ENCODE measurements at places on chromosomes 2 and 18.

GRCh38 chr2:208541989-208542464 lies 135.4 kb downstream of the PTH2R start:
- DNase-seq: no peak

DNA sequence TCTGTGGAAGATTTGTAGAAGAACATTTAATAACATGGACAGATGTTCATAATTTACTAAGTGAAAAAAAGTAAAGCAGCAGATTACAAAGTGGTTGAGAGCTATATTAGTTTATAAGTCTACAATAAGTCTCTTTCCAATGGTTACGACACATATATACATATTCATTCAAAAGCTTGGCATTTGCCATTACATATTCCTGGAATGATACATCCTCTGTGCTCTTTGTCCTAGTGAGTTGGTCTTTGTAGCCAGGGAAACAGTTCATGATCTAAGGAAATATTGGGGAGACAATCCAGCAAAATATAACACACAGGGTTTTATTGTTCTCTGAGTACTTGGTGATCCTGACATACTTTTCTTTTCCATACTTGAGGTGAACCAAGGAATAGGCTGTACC lies 32.5 kb upstream of the SOS1 start:
- no peak for DNase-seq

- no peak for DNase-seq
Measured at GRCh38 chr18:67144329-67144728, 372.2 kb downstream of the DSEL start.

DNA sequence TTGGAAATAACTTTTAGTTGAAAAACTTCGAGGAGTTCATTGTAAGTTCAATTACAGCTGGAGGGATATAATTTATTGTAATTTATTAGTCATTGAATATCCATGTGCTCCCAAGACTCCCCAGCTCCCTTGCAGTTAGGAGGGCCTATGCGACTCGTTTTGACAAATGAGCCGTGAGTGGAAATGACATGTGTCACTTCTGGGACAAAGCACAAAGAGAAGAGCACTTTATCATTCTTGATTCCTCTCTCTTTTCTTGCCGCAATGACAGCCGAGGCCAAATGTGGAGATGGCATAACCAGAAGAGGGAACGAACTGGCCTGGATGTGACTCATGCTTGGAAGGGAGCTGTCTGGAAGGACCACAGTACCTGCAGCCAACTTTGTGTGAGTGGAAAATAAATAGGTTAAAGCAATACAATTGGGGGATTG lies 44.2 kb upstream of the ITSN2 start:
- no peak for DNase-seq

DNA sequence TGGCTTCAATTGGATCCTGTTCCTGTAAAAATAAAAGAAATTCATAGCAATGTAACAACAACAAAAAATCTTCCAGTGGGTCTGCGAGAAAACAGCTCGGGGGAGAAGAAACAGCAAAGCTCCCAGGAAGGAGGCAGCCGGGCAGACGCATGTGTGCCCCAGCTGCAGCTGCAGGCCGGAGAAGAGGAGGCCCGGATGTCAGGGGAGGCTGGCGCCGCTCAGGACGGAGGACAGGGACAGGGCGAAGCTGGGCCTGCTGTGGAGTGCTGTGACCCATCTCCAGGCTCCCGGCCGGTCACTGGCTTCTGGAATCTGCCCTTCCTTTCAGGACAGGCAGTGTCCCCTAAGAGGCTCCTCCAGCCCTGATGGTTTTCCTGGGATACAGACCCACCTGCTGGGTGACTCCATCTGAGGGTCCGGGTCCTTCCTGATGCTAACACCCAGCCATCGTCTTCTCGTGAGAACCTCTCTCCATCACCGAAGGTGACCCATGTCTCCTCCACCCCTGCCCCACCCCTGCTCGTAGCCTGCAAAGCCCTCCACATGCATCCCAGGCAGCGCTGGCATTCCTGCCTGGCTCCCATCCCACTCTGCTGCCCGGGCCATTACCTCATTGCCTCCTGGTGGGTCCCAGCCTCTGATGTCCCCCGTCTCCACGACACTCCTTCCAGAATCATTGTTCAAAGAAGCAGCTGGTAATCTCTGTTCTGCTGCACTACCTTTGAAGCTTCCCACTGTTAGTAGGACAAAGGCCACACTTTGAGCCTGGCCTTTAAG lies 145.4 kb upstream of the TWIST2 start:
- DNase-seq: no peak

DNA sequence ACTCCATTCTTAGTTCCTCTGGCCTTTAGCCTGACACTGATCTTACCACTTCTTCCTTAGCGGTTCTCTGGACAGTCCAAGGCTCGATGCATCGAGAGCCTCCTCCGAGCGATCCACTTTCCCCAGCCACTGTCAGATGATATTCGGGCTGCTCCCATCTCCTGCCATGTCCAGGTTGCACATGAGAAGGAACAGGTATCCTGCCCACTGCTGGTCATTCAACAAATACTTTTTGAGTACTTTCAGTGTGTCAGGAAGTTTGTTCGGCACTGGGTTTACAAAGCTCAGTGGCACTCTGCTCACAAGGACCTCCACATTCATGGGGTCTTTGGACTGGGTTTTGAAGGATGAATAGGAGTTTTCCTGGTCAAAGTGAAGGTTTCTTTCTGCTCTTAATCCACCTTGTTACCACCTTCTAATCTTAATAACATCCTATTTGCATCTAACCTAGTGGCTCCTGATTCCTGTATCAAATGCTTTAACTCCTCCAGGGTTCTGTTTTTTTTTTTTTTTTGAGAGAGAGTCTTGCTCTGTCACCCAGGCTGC lies 25.8 kb downstream of the GCKR start:
- no peak for DNase-seq

- DNase-seq: no peak
Measured at GRCh38 chr18:42078711-42079110, 123.7 kb downstream of the PIK3C3 start.

- peak; percentile 29 for DNase-seq
Measured at GRCh38 chr2:191869178-191869577, 22.3 kb upstream of the CAVIN2 start.

DNA sequence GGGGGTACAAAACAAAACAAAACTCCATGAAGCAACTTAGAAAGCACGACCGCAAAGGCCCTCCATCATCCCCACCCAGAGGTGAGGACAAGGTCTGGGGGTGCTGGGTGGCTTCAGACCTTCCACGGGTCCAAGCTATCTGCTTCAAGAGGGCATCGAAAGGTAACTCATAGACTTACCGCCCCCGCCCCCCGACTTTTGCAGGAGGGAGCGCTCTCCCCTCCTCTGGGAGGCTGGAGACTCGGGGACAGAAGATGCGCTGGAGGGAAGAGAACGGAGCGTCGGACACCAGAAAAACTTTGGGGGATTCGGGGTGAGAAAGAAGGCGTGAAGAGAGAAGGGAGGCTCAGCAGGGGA lies 300 bp upstream of the STON1 start:
- no peak for DNase-seq

- no peak for DNase-seq
Measured at GRCh38 chr2:170707821-170708795, 7.0 kb upstream of the SP5 start.

DNA sequence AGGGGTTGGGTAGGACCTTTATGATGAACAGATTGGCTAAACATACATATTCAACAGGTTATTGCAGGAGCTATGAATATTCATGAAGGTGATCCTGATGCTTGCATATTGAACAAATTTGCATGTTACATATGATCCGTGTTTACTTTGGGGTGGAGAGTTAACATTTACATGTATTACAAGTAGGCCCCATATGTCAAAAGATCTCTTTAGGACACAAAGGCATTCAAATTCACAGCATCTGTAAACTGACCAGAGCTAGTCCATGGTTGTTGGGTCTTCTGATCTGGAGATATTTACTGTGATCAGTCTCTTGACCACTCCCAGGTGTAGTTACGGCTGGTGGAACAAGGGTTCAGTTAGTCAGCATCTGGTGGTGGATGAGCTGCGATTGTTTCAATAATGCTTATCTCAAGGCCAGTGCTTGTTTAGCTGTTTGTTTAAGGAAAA lies 80.4 kb downstream of the PMAIP1 start:
- DNase-seq: no peak

DNA sequence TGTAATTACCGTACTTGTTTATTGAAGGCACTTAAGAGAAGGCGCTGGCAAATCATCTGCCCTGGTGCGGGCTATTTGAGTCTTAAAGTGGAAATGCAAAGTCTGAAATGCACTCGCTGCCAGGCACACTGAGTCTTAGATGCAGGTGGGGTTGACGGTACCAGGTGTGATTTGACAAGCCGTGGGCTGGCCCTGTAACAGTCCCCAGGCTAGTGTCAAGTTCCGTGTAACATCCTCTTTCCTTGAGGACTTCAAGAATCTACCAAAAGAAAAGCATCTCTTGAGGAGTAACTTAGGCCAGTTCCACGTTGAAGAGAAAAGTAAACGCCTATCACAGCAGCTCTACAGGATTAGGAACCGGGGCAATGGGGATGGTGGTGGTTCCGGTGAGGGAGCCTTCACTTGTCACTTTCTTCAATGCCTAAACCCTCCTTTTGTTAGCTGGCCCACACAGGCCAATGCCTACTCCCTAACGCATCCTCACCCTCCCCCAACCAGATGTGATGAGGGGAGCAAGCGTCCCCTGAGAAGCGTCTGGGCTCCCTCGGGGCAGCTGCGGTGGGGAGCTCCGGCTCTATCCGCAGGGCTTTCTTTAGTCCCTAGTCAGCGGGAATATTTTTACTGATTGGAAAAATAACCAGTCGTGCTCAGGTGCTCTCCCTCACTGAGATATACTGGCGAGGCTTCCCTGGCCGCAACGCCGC lies 1.5 kb upstream of the UGP2 start:
- peak; percentile 24 for DNase-seq

DNA sequence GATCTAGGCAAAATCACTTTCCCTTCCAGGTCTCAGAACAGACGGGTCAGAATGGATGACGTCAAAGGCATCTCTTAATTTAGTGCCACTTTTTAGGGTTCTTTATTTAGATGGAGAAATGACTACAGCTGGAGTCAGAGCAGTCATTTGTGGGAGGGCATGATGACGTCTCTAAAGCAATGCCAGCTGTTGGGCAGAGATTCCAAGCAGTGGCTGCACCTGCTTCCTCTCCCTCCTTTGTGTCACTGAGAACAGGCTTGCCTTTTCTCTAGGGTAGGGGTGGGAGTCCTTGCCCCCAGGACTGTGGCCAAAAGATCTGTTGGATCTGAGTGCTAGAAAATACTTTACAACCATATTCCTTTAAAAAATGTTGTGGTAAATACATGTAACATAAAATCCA lies 28.7 kb upstream of the SKOR2 start:
- DNase-seq: no peak

GRCh38 chr2:118154176-118154575 lies 65.9 kb downstream of the INSIG2 start:
- DNase-seq: no peak

GRCh38 chr2:216349366-216349765 lies 22.9 kb downstream of the MARCHF4 start:
- DNase-seq: no peak

DNA sequence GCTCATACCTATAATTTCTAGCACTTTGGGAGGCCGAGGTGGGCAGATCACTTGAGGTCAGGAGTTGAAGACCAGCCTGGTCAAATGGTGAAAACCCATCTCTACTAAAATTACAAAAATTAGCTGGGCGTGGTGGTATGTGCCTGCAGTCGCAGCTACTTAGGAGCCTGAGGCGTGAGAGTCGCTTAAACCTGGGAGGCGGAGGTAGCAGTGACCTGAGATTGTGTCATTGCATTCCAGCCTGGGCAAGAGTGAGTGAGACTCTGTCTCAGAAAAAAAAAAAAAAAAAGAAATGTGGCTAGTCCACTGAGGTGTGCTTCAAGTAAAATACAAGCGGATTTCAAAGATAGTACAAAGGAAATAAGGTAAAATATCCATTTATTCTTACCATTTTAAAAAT lies 46.2 kb downstream of the RBKS start:
- no peak for DNase-seq

DNA sequence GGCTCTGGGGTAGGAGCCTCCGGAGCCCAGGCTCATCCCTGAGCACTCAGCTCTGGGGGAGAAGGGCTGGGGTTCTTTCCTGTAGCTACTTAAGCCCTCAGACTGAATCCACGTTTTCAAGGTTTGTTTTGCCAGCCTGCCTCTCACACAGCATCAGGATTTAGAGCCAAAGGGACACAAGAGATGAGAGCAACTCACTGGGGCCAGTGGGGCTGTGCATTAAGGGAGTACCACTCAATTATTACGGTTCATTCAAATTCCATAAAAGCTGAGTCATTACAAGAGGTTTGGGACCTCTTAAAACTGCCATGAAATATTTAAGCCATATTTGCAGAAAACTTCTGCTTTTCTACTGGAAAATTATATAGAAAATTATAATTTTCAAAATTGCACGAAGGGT lies 17.1 kb upstream of the SNED1 start:
- no peak for DNase-seq

DNA sequence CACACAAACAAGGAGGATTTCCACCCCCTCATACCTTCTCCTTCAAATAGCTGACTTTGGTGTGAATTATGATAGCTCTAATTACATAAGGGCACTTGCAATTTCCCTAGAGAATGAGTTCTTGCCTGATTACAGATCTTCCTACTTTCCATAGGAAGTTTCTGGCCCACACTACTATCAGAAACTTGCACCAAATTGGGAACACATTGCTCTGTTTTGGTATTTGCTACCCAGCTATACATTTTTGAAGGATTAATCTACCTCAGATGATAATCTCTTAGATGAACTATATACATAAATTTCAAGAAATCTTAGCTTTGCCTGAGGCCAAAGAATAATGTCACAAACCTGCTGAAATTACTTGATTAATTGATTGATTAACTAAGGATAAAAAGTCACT lies 4.9 kb downstream of the DCC start:
- DNase-seq: no peak

DNA sequence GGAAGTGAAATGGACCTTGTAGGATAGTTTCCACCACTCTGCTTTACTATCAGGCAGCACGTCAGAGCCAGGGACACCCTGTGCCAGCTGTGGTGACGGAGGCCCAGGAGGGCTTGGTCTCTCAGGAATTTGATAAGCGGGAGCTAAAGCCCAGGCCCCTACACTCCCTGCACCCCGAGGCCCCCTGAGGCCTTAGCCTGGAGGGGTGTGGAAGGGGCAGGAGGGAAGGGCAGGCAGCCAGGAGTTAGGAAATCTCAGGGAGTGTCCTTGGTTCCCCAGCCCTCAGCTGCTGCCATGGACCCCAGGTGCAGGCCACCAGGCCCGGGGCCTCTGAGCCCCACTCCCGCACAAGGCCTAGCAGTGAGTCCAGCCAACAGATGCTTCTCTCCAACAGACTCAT lies 38.2 kb downstream of the PDIA6 start:
- DNase-seq: no peak

- no peak for DNase-seq
Measured at GRCh38 chr18:39232490-39232889, 1666.9 kb upstream of the CELF4 start.

DNA sequence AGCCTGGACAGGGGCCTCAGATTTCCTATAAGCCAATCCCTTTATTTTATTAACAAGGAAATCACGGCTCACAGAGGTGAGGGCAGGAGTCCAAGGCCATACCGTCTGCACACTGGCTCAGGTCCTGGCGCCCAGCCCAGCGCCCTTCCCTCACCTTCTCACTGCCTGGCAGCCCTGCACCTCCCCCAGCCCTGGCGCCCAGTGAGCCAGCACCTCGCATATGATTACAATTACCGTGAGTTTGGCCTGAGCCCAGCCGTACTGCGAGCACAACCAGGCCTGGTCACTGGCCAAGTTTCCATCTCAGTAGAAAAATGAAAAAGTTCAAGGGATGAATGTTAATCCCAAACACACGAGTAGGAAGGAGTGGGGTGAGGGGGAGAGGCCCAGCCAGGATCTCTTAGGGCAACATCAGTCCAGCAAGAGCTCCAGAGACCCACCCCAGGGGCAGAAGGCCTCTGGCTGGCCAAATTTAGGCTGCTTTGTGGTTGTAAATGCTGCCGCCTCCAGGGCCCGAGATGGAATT lies 68.4 kb downstream of the MCFD2 start:
- no peak for DNase-seq

All from GM13977 (cell line).